ENCODE measurements at places on chromosomes 6 and 20.

GRCh38 chr6:32371229-32371628 lies 474 bp downstream of the TSBP1 start:
- DNase-seq, result no peak

GRCh38 chr6:34949636-34950035 lies 60.6 kb downstream of the ANKS1A start:
- DNase-seq, result no peak

DNA sequence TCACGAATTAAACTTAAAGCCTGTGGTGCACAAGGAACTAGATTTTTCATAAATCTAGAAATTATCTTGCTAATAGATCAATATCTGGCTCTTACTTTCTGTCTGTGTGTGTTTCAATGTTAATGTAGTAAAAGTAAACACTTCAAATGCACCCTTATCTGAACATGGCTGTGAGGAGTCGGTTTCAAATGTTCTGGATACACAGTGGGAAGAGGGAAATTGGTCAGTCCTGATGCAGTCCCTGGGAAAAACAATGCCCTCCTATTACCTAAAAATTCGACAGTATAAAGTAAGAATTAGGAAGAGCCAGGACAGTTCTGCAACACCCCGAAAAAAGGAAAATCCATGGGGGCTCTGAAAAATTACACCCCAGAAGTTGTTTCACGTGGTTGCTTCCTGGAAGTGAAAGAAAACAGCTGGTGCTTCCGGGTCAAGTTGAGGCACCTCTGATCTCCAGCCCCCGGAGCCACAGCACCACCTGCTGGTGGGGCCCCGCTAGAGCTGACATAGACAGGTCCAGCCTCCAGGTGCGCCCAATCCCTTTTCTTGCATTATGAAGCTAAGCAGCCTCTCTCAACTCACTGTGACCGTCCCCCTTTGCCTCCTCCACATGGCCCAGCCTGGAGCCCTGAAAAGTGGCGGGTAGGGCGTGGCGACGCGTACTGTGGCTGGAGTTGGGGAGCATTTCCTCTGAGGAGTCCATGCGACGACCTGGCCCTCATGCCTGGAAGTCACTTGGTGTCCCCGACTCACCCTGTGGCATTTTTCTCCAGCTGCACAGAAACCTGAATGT lies 8.3 kb downstream of the SEMG2 start:
- no peak for DNase-seq

- DNase-seq, result no peak
These were observed 57.8 kb upstream of the RREB1 start for GRCh38 chr6:7050004-7050403.

- DNase-seq, result no peak
These were observed 20.6 kb downstream of the ADRM1 start for GRCh38 chr20:62323146-62323979.

DNA sequence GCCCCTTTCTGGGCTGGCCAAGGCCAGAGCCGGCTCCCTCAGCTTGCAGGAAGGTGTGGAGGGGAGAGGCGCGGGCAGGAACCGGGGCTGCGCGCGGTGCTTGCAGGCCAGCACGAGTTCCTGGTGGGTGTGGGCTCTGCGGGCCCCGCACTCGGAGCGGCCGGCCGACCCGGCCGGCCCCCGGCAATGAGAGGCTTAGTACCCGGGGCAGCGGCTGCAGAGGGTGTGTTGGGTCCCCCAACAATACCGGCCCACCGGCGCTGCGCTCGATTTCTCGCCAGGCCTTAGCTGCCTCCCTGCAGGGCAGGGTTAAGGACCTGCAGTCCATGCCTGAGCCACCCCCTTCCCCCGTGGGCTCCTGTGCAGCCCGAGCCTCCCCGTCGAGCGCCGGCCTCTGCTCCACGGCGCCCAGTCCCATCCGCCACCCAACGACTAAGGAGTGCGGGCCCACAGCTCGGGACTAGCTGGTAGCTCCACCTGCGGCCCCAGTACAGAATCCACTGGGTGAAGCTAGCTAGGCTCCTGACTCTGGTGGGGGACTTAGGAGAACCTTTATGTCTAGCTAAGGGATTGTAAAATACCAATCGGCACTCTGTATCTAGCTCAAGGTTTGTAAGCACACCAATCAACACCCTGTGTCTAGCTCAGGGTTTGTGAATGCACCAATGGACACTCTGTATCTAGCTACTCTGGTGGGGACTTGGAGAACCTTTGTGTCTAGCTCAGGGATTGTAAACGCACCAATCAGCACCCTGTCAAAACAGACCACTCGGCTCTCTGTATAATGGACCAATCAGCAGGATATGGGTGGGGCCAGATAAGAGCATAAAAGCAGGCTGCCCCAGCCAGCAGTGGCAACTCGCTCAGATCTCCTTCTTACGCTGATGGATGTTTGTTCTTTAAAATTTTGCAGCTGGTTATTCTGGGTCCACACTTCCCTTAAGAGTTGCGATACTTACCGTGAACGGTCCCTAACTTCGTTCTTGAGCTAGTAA lies 167.4 kb upstream of the RREB1 start:
- DNase-seq, result no peak

- DNase-seq, result no peak
These were observed 199.7 kb downstream of the FOXC1 start for GRCh38 chr6:1809291-1809988.

GRCh38 chr6:99547526-99547925 lies 20.9 kb downstream of the CCNC start:
- no peak for DNase-seq

GRCh38 chr6:149168968-149169367 lies 148.5 kb upstream of the TAB2 start:
- DNase-seq, result no peak

GRCh38 chr20:22844959-22845358 lies 190.2 kb upstream of the SSTR4 start:
- DNase-seq, result no peak

DNA sequence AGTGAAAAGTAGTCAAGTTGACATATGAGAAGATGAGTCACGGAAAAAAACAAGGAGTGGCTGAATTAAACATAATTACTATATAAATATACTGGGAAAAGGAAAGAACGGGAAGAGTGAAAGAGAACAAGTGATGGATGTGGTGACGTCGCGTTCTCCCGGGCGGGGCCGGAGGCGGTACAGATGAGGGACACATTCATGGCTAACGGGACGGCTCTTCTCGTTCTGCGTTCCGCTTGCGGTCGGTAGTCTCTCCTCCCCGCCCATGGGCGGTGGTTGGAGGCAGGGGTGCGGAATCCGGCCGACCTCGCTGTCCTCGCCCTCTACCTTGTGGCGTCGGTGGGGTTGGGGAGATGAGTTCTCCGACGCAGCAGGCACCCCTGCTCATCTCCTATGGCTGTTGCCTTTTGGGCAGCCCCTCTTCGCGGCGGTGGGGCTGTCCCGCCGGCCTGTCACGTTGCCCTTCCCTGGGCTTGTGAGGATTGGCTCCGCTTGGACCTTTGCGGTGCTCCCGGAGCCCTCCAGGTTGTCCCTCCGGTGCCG lies 22.5 kb downstream of the HLA-G start:
- no peak for DNase-seq

DNA sequence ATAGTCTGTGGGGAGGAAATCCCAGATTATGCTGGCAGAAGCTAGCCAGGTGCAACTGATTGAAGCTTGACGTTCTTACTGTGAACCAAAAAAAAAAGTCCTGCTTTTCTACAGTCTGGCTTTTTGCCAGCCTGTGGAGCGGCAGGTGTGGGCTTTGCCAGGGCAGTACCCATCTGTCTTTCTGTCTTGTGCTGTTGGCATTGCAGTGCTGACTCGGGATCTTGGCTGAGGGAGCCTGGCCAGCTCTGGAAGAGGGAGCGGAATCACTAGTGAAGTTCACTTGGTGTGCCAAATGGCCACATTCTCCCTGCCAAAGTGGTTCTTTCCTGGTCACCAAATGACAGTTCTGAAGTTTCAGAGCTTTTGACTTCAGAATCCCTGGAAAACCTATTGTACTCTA lies 5.0 kb downstream of the KIF3B start:
- peak; percentile 71 for DNase-seq

DNA sequence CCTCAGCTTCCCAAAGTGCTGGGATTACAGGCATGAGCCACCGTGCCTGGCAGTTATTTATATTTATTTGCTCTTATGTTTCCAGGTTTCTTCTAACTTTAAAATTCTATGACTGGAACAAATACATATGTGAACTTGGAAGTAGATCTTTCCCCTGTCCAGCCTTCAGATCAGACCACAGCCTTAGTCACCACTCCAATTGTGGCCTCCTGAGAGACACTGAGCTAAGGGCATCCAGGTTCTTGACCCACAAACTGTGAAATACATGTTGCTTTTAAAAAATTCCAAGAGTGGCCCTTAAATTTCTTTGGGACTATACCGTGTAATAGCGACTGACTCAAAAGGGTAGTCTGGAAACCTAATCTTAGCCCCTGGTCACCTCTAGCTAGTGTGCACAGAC lies 1.5 kb upstream of the ADGRG6 start:
- DNase-seq, result no peak

- no peak for DNase-seq
These were observed 20.7 kb upstream of the RBBP8NL start for GRCh38 chr20:62448038-62448437.

GRCh38 chr6:169292338-169293124 lies 38.9 kb upstream of the THBS2 start:
- DNase-seq, result no peak

DNA sequence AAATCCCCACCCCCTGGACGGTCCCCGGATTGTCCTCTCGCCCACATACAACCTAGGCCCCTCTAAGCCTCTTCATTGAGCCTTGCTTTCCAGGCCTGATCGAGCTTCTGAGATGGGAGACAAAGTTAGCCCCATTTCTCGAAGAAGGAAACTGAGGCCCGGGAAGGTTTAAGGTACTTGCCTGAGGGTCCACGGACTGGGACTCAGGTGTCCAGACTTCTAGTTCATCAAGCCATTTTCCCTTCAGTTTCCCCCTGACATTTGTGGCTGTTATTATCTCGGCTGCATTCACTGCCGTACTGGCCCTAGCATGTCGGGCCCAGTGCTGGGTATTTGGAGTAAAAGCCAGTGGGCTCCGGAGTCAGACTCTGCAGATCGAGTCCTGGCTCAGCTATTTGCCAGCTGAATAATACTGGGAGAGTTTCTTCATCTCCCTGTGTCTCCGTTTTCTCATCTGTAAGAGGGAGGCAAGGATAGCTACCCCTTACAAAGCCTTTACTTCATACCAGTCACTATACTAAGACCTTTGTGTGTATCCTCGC lies 633 bp downstream of the RPRD1B start:
- DNase-seq, result no peak

- no peak for DNase-seq
These were observed 325.2 kb downstream of the NRN1 start for GRCh38 chr6:5681480-5681879.

DNA sequence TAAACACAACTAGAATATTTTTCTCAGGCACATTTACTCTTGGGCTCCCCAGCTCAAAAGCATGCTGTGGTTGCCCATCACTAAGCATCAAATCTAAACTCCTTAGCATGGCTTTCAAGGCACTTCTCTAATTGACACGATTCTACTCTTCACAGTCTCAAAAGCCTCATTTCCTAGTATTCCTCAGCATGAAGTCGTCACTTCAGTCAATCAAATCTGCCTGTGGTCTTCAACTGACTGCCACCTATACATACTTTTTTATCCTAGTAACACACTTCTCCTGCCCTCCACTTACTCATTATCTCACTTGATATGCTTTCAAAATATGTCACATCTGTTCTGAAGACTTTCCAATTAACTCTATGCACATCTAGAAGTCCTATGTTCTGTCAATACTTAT lies 110.3 kb downstream of the TBC1D32 start:
- peak; percentile 3 for DNase-seq

DNA sequence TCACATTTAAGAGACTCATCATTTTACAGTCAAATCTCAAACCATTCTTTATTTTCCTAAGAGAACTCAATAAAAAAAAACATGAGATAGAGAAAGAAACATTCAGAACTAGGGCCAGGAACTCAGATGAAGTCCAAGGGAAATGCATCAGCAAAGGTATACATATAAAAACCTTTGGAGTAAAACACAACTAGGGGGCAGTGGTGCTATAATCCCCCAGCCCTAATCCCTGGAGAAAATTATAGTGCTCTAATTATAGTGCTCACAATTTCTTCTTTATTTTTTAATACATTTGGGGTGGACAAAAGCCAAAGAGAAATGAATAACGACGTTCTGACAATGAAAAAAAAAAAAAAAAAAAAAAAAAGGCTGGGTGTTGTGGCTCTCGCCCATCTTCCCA lies 100.6 kb upstream of the EMILIN3 start:
- DNase-seq, result no peak

GRCh38 chr6:108260126-108260808 lies 573 bp downstream of the SNX3 start:
- no peak for DNase-seq

GRCh38 chr20:2109425-2110210 lies 8.0 kb downstream of the STK35 start:
- DNase-seq, result no peak

- no peak for DNase-seq
These were observed 109.0 kb downstream of the MCHR2 start for GRCh38 chr6:99885051-99885450.

GRCh38 chr20:15278041-15278440 lies 940.6 kb upstream of the FLRT3 start:
- no peak for DNase-seq

DNA sequence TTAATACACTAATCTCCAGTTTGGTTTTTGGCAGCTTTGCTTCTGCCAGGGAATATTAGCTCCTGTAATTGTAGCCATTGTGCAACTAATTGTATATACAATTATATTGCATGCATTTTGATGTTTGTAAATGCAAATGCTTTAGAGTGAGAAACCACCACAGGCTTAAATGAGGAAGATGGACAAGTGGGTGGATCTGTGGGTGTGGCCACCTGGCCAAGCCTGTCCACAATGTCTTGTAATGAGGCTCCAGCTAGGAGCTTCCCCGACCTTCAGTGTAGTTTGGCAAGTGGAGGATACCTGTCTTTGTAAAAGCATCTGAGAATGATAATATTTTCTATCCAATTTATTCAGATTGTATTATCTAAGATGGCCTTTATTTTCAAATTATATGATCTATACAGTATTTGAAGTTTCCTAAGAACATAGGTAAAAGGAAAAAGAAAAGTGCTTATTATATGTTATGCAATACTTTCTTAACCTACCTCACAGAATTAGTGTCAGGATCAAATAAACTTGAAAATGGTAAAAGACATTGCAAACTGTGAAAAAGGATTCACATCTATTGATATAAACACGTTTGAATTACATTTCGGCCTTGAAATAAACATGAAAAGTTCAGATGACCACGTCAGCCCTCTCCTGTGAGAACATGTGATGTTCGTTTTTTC lies 49.3 kb upstream of the ARID1B start:
- no peak for DNase-seq

GRCh38 chr6:133609415-133610226 lies 279.3 kb upstream of the TCF21 start:
- no peak for DNase-seq

GRCh38 chr6:116409756-116410155 lies 39.0 kb downstream of the DSE start:
- no peak for DNase-seq

All from NCI-H524 (cell line).